ENCODE measurements at places on chromosomes 3 and 15. TPM values are rescaled to one million over a fixed set of nuclear protein-coding genes. Genes with fewer than 3 reads are reported as not detected.

- no peak for DNase-seq
Observed at GRCh38 chr3:144770915-144771351, 799.3 kb downstream of the DIPK2A start.

CCDC174 gene
- 18.3 TPM for total RNA-seq

- DNase-seq, result no peak
Observed at GRCh38 chr3:42556089-42556632, 25.6 kb downstream of the SEC22C start.

DNA sequence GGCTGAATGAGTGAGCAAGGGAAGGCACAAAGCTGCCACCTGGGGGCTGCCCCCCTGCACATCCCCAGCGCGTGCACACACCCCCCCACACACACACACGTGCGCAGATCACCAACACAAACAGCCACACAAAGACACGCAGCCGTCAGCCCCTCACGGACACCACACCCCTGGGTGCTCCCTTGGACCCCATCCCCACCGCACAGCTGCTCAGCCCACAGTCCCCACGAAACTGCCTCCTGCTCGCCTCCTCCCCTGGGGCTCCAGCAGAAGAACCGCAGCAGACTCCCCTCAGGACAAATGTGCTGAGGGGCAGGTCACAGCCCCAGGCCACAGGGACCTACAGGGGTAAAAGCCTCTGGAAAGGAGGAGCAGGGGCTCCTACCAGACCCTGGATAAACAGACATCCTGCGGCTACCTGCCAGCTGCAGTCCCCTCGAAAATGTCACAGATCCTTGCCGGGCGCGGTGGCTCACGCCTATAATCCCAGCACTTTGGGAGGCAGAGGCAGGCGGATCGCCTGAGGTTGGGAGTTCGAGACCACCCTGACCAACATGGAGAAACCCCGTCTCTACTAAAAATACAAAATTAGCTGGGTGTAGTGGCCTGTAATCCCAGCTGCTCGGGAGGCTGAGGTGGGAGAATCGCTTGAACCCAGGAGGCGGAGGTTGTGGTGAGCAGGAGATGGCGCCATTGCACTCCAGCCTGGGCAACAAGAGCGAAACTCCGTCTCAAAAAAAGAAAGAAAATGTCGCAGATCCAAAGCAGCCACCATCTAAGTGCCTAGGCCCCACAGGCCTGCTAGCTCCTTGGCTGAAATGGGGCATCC lies 6.5 kb downstream of the TWF2 start:
- DNase-seq, result no peak

GRCh38 chr15:74621546-74621920 lies 5.9 kb downstream of the CLK3 start:
- DNase-seq, result no peak

- DNase-seq, result no peak
Observed at GRCh38 chr15:89898614-89899294, 5.0 kb upstream of the AP3S2 start.
